Fibroblast of gingiva (primary cell): ENCODE measurements at places on chromosomes 5 and 9.
A peak's percentile ranks its signal among the peaks of the same experiment; 100 is the strongest.

GRCh38 chr5:168390491-168390890 is 95.8 kb upstream of the RARS1 start:
- DNase-seq: no peak

DNA sequence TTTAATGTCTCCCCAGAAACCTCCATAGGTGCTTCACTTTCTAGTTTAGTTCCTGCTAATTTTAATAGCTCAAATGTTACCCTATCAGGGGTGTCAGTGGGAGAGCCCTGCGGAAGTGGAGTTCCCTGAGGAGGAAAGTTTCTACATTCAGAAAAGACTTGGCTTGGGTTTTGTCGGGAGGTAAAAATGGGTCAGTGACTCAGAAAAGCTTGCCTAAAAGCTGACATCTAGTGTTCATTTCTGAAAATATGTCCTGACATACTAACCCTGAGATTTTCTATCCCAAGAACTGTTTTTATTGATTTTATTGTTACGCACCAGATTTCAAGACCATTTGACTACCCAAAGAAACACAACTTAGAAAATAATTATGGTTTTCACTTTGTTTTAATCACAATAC is 40.9 kb upstream of the GLDC start:
- DNase-seq: peak; percentile 49

DNA sequence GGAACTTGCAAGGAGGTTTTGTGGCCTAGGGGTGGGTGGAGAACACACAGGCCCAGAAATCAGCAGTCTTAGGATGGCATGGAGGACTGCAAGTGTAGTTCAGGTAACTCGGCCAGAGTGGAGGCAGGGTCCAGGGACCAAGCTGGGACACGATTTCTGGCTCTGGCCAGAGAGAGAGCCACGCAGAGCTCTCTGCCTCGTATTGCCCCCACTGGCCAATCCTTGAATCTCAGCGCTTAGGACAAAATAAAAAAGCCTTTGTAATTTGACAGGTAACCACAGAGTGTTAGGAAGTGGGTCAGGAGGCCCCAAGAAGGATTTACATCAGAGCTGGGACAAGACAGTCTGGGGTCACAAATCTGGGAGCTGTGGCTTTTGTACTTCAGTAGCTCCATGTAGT is 11.7 kb downstream of the MAP3K1 start:
- no peak for DNase-seq

GRCh38 chr5:110106750-110107149 is 417.0 kb downstream of the MAN2A1 start:
- no peak for DNase-seq

DNA sequence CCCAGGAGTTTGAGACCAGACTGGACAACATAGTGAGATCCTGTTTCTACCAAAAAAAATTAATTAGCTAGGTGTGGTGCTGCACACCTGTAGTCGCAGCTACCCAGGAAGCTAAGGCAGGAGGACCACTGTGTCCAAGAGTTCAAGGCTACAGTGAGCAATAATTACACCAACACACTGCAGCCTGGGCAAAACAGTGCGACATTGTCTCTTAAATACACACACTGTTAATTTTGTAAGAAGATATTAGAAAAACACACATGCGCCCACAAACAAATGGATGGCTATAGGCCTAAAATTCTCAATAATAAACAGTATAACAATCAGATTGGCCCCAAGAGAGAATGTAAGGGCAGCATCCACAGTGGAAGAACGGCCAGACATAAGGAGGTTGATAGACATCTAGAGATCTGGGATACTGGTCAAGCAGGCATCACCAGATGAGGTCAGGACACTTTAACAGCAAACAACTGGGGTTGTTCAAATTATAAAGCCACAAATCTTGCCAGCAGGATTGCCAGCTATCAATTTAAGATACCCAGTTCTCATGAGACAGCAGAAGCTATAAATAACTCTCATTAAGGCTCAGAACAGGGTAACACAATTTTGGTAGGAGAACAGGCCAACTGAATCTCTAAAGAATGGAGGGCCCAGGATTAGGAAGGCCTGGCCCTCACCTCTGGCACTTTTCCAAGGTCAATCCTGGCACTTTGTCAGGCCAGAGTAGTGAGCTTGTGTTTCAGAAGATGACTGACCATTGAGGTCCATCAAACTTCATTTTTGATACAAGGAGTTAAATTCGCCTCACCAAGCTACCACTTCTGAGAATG is 29.5 kb downstream of the GOLPH3 start:
- no peak for DNase-seq

- DNase-seq: peak; percentile 90
These were observed 527.2 kb downstream of the KCTD16 start for GRCh38 chr5:144697847-144698262.

DNA sequence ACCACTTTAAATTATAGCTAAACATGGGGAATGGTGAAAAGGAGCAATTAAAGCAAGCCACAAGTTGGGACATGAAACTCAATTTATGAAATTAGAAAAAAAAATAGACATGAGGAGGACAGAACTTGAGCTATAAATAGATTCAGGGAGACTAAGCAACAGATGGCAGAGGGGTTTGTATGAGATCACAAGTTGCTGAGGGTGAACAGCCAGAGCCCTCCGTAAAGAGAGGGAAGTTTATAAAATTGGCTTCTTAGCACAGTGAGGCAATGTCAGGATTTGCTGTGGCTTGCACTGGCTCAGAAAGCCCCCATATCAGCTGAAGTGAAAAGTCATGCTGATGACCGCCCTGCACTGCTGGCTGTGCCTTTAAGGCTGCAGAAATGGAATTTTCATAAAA is 443.4 kb upstream of the CD180 start:
- no peak for DNase-seq

- no peak for DNase-seq
These were observed 458.2 kb downstream of the TMEM232 start for GRCh38 chr5:110268283-110268682.

DNA sequence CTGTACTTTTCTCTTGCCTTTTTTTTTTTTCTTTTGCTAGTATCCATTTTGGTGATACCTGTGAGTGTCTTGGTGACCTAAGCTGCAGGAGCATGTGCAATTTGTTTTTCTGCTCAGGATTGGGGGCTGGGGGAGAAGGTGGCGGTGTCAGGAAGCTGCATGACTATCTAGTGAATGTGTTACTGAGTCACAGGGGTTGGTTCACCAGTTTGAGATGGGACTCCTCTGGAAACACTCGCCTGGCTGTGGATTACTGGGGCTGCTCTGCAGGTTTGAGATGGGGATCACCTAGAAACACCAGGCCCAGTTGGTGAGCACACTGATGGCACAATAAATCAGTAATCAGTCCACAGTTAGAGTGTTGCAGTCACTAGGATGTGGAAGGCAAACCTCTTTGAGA is 447.9 kb downstream of the SPATA31D1 start:
- no peak for DNase-seq

DNA sequence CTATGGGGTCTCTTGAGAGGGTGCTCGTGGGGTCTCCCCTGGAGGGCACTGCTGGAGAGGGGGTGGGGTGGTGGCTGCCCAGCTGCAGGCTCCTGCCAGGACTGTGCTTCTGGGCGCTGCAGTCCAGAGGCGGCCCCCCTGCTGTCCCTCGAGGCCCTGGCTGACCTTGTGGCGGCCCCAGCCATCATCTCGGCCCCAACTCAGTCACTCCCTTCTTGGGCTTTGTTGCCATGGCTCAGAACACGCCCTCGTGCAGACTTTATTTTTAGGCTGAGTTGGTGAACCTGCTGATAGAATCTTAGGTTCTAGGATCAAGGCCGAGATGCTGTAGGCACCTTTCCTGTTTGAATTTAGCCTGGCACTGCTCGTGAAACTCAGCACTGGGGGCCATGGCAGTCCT is 22.8 kb downstream of the FBXW5 start:
- DNase-seq: no peak

DNA sequence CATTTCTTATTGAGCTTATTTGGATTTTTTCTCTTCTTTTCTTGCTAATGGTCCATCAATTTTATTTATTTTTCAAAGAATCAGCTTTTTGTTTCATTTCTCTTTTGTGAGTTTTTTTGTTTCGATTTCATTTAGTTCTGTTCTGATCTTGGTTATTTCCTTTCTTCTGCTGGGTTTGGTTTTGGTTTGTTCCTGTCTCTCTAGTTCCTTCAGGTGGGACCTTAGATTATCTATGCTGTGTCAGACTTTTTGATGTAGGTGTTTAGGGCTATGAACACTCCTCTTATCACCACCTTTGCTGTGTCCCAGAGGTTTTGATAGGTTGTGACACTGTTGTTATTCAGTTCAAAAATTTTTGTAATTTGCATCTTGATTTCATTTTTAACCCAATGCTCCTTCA is 119.8 kb downstream of the GABRG2 start:
- no peak for DNase-seq

GRCh38 chr5:56516441-56516840 is 283.3 kb upstream of the ANKRD55 start:
- no peak for DNase-seq

DNA sequence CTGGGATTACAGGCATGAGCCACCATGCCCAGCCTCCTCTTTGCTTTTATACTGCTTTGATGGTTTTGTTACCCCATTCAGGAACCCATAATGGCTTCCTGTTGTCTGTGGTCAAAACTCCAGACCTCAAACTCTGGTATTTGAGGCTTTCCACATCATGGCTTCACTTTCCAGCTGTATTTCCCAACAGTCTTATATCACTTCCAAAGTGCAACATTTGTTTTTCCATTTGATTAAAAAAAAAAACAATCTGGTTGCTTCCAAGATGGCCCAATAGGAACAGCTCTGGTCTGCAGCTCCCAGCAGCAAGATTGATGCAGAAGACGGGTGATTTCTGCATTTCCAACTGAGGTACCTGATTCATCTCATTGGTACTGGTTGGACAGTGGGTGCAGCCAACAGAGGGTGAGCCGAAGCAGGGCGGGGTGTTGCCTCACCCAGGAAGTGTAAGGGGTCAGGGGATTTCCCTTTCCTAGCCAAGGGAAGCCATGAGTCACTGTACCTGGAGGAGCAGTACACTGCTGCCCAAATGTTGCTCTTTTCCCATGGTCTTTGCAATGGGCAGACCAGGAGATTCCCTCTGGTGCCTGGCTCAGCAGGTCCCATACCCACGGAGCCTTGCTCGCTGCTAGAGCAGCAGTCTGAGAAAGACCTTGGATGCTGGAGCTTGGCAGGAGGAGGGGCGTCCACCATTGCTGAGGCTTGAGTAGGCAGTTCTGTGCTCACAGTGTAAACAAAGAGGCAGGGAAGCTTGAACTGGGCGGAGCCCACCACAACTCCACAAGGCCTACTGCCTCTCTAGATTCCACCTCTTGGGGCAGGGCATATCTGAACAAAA is 458.4 kb downstream of the KDM4C start:
- peak; percentile 60 for DNase-seq

DNA sequence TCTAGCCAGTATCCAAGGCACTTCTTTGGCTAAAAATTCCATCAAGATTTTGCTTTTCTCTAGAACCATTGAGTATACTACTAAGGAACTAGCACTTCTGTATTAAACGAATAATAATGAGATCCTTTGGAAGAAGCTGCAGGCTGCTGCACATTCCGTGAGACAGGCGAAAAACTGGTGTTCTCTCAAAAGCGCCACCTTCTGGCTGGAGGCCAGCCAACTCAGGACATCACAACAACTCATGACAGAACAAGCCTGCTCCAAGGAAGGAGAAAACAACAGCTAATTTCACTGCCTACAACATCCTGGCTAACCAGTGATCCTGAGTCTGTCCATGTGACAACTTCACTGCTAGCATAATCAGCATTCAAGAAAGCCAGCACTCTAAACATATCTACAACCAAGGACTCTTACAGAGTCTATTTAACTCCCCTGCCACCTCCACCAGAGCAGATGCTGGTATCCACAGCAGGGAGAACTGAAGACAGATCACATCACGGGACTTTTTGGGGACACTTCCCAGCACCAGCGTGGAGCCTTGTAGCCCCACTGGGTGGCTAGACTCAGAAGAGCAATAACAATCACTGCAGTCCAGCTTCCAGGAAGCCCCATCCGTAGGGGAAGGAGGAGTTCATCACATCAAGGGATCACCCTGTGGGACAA is 150.5 kb downstream of the YTHDC2 start:
- DNase-seq: no peak

DNA sequence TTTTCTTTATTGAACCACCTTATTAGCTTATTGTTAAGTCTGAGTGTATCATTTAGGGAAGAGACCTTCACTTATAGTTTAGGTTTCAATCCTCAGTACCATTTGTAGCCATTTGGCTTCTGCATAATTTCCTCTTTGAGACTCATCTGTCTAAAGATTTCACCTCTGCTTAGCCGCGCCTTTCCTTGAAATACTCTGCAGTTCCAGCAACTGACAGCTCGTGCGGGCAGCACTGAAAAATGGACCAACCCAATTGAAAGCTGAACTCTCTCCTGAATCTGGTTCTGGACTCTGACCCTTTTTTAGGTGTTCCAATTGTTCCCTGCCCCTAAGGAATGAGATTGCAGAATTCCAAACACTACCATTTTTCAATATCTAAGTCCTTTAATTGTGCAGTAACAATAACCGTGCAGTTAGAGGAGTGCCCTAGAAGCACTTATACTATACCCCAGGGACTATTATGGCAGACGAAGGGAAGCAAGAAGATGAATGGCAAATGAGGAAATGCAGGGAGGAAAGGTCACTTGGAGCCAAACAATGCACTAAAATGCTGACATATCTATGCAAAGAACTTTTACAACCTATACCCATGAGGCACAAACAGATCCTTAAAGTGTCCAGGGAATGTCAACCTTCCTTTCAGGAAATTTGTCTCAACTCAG is 50.1 kb upstream of the PDE4D start:
- DNase-seq: no peak

DNA sequence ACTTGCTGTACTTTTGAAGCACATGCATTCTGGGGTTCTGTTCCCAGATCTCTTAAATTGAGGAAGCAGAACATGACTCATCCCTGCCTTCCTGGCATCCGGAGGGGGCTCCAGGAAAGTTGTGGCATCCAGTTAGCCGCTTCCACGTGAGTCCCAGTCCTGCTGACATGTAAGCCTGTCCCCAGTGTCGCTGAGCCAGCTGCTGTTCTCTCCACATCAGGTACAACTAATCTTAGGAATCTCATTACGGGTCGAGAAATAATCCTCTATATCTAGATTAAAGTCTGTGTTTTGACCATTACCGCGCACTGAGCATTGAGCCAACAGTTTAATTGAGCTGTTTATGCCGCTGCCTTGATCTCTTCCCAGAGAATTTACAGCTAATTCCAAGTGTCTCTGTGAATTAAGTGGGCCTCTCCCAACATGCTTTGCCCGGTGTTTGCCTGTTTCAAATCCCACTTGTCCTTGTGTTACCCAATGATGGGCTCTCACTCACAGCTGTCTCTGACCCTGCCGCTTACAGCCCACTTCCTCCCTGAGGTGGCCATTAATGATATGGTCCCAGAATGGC is 10.5 kb upstream of the SHB start:
- DNase-seq: peak; percentile 32

- DNase-seq: no peak
These were observed 143.8 kb upstream of the MAP3K1 start for GRCh38 chr5:56671571-56671970.

DNA sequence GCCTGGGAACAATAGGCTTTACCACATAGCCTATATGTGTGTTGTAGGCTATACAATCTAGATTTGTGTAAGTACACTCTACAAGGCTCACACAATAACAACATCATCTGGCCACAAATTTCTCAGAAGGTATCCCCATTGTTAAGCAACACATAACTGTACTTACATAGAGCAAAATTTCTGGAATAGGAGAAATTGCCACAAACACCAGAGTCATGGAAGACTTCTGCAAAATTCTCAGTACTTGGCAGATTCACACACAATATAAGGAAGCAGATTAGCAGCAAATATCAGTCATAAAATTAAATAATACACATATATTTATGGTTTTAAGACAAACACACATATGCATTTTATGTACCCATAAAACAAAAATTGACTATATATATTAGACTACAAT is 16.4 kb downstream of the GNAQ start:
- DNase-seq: no peak
